ENCODE measurements at places on chromosomes 5 and 9.

DNA sequence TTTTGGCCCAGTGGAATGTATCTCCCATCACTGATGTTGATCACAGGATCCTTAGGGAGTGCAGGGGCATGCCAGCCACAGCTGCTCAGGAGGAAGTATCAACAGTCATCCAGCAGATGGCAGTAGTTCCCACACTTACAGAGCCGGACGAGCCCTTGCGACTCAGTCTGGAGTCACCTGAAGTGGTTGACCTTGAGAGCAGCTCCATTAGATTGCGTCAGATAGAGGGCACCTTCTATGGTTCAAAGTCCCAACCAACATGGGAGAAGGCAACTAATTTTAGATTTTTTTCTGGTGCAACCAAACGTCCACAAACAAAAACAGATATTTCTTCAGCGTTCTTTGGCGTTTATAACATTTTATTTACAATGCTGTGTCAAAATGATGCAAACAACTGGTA lies 124.5 kb downstream of the EGFLAM start:
- DNase-seq, result no peak

- no peak for DNase-seq
Observed at GRCh38 chr5:150139334-150139733, 16.3 kb downstream of the PDGFRB start.

- no peak for DNase-seq
Observed at GRCh38 chr5:60633341-60633740, 66.6 kb downstream of the DEPDC1B start.

- DNase-seq, result no peak
Observed at GRCh38 chr9:90188656-90189055, 454.0 kb downstream of the DIRAS2 start.

Measured in NCI-H1436 treated with DMSO at 0.1 percent for 48 hours (cell line).